LNCaP clone FGC (cell line): ENCODE measurements at places on chromosomes 5 and 9.
A peak's percentile ranks its signal among the peaks of the same experiment; 100 is the strongest.

GRCh38 chr5:65555287-65555686 is 7.7 kb downstream of the CENPK start:
- DNase-seq: no peak

DNA sequence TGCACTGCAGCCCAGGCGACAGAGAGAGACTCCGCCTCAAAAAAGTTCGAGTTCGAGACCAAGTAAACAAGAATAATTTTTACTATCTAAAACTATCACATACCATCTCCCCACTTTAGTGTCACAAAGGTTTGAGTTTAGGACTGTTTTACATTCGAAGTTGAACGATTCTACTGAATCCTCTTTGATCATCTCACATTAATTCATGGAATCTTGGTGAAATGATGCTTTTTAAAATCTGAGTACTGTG is 715 bp upstream of the RPS6 start:
- no peak for DNase-seq

DNA sequence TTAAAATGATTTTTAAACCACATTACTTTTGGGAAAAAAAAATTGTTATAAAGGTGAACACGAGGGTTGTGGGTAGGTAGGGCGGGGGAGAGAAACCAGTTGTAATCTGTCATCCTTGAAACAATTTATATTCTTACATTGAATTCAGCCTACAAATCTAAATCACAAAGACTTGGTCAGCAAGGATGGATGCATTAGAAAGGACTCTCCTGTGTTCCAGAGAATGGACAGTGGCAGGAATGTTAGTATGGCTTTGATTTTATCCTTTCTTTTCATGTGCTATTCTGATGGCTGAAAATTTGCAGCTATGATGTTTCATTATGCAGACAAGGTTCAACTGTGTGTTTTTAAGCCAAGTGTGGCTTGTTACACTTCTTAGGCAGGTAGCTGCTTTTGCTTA is 234.7 kb downstream of the SLF1 start:
- no peak for DNase-seq

GRCh38 chr5:67301285-67301903 is 104.8 kb upstream of the CD180 start:
- DNase-seq: no peak

- no peak for DNase-seq
These were observed 12.0 kb downstream of the FOXD1 start for GRCh38 chr5:73436535-73437100.

GRCh38 chr5:171863935-171864334 is 78.3 kb downstream of the SMIM23 start:
- no peak for DNase-seq

DNA sequence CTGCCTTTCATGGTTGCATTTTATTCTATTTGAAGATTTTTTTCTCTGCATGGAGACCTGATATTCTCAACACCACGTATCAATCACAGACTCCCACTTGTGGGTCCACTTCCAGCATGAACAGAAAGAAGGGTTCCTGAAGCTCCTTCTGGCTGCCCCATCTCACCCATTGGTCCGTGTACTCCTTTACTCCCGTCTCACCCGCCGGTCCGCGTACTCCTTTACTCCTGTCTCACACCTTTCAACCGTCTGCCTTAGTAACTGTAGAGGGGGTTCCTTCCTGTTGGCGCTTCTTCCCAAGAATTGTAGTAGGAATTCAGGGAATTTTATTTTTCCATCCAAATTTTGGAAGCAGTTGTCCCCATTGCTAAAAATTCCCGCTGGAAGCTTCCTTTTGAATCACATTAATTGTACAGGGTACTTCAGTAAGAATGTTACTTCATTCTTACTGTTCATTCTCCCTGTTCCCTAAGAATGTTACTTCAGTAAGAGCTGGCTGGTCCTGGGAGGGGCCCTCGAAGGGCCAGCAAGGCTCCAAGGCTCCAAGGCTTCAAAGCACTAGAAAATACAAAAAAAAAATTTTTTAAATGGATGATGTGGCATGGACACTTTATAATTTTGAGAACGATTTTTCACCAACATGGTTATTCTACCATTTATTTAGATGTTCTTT is 3.9 kb upstream of the LPCAT1 start:
- DNase-seq: no peak

GRCh38 chr9:96725576-96725975 is 52.3 kb downstream of the ZNF510 start:
- no peak for DNase-seq

- DNase-seq: no peak
These were observed 286.4 kb downstream of the FANCC start for GRCh38 chr9:95030920-95031642.

- DNase-seq: peak; percentile 59
These were observed 28.8 kb downstream of the TMEM174 start for GRCh38 chr5:73201547-73202513.

GRCh38 chr5:34749431-34749873 is 89.5 kb upstream of the TTC23L start:
- DNase-seq: no peak

- peak; percentile 18 for DNase-seq
These were observed at the start of gene TBC1D13 for GRCh38 chr9:128786681-128787601. TSS of gene TBC1D13 (plus strand) at chr9:128787253. CDS start at chr9:128787354, 101 bp downstream.

DNA sequence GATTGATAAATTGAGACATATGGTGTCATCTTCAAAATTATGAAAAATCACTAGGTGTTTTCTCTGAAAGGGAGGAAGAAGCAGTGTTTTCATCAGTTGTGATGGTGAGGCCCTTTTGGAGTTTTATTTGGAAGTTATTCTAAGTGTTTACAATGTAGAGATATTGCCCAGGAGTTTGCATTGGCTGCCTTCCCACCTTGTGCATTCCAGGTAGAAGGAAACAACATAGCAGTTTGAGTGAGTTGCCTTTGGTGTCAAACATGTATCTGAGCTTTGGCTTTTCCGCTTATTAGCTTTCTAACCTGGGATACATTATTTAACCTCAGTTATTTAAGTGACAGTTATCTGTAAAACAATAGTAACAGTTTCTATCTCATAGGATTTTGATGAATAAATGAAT is 122.5 kb downstream of the SCAMP1 start:
- peak; percentile 83 for DNase-seq

GRCh38 chr5:129382921-129383672 is 77.0 kb upstream of the ADAMTS19 start:
- no peak for DNase-seq

DNA sequence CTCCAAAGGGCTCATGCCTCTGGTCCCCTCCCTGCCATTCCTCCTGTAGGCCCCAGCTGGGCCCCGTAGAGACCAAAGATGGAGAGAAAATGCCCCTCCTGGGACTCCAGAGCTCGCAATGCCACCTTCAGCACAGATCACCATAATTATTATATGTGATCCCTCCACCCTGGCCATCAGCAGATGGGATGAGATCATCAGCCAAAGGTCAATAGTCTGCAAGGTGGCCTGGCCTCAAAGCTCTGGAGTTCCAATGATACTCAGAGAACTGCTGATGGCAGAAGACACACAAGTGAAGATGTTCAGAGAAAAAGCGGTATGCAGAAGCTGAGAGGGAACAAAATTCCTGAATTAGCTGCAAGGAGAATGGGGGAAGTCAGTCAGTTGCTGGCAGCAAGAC is 5.0 kb downstream of the RPP25L start:
- DNase-seq: no peak

- DNase-seq: no peak
These were observed 33.8 kb upstream of the LECT2 start for GRCh38 chr5:135988546-135988945.

GRCh38 chr9:115285836-115286235 is 167.9 kb upstream of the TNC start:
- DNase-seq: no peak

GRCh38 chr5:16104961-16105360 is 74.6 kb downstream of the MARCHF11 start:
- no peak for DNase-seq

DNA sequence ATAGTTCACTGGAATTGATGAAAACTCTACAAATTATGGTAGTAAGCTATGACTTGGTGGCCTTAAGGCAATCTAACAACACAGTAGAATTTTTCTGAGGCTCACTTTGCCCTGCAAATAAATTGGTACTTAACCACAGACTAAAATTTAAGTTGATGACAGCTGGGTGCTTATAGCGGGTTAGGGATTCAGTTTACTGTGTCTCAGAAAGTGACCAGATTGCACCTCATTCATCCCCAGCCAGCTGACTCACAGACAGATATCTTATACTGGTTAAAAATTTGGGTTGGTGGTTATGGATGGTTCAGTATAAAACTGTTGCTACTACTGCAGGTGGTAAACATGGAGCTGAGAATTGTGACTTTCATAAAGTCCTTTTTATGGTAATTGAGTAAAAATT is 2.8 kb downstream of the CKS2 start:
- no peak for DNase-seq

DNA sequence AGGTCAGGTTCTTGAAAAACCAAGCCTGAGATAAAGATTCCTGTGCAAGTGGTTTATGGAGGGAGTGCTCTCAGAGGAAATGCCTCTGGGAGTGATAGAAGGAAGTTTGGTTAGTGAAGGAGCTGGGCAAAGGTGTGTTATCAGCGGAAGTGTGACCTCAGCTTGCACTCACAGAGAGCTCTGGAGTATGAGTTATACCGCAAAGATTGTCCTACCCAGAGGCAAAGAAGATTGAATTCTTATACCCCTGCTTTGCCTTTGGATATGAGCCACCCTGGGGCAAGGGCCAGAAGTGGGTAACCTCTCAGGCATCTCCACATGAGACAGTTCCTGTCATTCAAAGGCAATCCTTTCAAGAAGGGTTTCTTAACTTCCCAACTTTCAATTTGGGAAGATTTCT is 145.6 kb downstream of the MUSK start:
- no peak for DNase-seq
